Right lobe of liver (tissue), 6 donors: ENCODE measurements at places on chromosomes 4 and X. TPM values are rescaled to one million over a fixed set of nuclear protein-coding genes. Genes with fewer than 3 reads are reported as not detected.

GRCh38 chr4:112633477-112634235, 3.1 kb downstream of the ZGRF1 start:
- DNase-seq = no peak

DNA sequence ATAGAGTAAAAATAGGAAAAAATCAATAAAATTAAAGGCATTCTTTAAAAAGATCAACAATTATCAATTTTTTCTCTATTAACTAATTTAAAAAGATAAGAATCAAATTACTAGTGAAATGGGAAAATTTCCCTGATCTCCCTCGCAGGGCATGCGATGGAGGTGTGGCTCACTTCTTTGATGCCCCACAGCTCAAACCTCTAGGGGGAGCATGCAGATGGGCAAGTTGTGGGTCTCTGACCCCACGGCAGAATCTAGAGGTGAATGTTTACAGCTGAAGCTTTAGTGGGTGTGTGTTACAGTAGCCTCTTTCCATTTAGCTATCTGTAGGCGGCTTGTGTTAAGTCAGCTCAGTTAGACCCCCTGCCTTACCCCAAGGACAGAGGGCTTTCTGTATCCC, 1348.8 kb downstream of the PCDH18 start:
- DNase-seq = no peak

The PABPC4L gene
- total RNA-seq = 0.06 TPM

DNA sequence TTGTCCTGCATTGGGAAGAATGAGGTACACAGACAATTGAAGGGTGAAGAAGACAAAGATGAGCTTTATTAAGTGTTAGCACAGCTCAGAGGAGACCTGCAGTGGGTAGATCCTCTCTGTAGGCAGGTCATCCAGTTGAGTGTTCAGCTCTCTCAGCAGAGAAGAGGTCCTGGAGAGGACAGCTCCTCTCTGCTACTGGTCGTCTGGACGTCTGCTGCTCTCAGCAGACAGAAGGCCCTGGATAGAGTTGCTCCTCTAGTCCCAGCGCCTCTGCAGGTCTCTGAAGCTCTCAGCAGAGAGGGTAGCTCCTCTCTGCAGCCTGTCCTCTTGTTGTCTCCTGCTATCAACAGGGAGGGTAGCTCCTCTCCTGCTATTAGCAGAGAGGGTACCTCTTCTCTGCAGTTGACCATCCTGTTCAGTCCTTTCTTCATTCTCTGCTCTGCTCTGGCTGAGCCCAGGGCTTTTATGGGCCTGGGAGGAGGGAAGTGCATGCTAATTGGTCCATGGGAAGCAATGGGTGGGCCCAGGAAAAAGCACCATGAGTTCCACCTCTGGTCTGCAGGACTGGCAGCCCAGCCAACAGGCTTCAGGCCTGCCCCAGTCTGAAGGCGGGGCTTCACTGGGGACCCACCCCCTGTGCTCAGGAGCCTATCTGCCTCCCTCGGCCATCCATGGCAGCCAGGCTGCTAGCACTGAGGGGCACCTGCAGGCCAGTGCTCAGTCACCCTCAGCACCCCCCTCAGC, 54.1 kb upstream of the IBSP start:
- DNase-seq = no peak

- no peak for DNase-seq
These were observed 177.3 kb upstream of the EMCN start for GRCh38 chr4:100695039-100695654.

The LRRC66 gene
- 0.06 TPM for total RNA-seq

DNA sequence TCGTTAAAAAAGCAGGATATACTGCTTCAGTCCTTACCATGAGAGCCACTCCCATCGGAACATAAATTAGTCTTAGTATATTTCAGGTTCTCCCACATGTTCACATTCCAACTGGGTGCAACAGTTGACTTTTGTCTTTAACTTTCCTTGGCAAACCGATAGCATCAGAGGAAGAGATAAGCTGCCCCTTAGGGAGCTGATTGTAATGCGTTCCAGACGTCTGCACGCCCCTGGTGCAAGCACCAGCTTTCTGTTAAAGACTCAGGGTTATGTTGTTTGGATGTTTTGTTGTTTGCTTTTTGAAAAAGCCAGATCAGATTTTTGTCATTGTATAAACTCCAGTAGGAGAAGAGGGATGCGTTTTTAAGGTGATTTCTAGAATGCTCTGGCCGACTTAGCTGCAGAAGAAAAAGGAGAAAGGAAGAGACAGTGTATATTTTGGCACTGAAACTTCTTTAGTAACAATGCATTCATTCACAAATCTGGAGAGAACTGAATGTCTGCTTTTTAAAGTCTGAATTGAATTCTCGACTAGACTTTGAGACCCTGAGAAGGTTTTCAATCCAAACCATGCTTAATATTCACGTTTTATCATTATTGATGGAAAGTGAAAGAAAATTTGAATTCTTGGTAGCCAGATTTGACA, 160.9 kb downstream of the CBR4 start:
- no peak for DNase-seq

DNA sequence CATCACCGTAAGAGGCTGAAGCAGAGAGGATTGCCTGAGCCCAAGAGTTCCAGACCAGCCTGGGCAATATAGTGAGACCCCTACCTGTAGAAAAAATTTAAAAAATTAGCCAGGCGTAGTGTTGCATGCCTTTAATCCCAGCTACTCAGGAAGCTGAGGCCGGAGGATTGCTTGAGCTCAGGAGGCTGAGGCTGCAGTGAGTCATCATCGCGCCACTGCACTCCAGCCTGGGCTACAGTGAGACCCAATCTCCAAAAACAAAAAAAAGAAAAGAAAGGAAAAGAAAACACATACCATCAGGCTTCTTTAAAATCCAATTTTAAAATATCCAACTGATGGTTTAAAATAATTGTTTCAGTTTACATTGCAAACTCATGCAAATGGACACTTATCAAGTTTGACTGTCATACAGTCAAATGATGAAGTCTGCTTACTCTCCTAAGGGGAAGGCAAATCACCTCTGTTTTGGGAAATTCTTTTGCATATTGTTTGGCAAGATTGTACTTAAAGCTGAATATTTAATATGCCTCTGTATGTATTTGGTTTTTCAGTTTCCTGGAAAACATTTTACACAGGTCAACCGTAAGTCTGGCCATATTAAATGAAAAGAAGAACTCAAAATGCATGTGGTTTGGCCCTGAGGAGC, 23.7 kb upstream of the TENM3 start:
- no peak for DNase-seq

DNA sequence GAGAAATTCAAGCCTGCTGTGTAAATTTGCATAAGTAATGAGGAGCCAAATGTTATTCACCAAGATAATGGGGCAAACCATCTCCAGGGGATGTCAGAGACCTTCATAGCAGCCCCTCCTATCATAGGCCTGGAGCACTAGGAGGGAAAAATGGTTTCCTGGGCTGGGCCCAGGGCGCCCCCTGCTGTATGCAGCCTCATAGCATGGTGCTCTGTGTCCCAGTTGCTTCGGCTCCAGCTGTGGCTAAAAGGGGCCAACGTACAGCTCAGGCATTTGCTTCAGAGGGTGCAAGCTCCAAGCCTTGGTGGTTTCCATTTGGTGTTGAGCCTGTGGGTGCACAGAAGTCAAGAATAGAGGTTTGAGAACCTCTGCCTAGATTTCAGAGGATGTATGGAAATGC, 859.3 kb downstream of the RPA4 start:
- no peak for DNase-seq

DNA sequence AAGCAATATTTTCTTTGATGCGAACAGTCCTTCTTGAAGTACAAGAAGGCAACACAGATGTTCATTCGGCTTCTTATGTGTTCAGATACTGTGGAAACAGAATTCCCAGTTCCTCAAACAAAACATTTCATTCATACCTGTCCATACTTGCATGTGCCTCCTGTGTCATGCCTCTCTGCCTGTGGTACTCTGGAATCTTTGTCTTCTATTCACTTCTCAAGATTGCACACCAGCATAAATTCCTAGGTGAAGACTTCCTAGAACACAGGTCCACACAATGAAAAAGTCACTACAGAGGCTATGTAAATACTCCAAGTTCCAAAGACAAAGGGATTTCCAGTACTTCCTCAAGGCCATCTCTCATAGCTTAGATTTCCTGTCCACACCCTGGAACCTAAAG, 367.2 kb downstream of the AFF2 start:
- no peak for DNase-seq

DNA sequence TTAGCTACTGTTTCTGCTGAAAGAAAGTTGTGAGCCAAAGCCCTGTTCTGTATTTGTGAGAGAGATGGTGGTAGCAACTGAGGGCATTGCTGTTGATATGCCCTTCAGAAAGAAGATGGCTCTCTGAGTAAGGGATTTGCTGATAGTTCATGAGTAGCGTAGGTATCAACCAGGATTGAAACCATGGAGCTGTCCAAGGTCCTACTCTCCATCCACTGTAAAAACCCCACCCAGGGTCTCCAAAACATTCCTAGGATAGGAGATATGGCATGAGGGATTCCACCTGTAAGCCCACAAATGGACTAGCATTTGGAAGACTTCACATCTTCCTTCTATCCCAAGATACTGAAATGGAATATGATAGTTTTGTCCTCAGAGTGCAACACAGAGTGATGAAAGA, 277.1 kb upstream of the PRKX start:
- DNase-seq = no peak

DNA sequence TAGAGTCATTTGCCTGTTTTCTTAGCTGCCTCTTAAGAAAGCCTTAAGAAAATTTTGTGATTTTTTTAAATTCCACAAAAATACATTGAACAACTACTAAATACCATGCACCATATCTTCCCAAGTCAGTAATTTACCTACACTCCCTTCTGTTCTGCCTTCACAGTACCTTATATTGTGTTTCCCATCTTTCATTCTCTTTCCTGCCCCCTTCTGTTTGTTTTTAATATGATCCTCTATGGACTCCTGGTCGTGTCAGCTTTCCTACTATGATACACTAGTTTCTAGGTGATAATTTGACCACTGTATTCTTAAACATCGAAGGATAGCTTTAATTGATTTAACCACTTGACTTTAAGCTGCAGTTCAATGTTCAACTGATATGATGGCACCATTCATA, 297.7 kb upstream of the HAND2 start:
- no peak for DNase-seq

- no peak for DNase-seq
These were observed 20.3 kb upstream of the HMX1 start for GRCh38 chr4:8891646-8892555.

DNA sequence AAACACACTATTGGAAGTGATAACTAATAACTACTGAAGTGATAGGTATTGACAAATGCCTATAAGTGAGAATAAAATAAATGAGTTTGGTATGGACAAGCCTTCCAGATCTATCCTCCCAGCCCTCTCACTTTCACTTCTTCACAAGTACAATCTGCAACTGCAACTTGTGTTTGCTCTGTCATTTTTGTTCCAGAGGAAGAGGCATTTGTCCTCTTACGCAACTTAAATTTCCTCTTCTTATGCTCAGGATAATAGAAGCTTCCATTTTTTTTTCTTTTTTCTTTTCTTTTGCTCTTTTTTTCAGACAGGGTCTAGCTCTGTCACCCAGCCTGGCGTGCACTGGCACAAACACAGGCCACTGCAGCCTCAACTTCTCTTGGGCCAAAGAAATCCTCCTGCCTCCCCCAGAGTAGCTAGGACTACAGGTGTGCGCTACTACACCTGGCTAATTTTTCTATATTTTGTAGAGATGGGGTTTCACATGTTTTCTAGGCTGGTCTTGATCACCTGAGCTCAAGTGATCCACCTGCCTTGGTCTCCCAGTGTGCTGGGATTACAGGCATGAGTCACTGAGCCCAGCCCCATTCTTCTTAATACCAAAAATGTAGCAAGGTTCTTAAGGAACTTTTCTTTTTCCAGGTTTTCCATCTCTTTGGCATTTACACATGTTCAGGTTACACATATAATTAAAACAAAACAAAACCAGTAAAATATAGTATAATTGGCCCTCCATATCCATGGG, 73.1 kb downstream of the PDGFC start:
- no peak for DNase-seq

The GBA3 gene
- 15.4 TPM for total RNA-seq

DNA sequence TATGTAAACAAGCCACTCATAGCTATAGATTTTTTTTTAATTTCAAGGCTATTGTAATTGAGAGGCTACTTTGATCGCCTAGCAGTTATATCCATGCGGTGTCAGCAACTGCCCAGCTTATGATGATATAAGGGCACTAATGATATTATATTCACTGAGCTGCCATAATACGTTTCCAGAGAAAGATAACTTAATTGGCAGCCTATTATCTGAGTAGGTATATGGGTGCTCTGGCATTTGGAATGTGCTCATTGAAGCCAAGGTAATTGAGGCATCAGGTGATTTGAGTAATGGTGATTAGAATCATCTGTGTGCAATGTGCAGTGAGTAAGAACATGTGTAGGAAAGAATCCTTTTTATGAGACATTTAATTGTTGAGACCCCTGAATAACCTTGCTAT, 490.0 kb downstream of the CENPC start:
- no peak for DNase-seq

- DNase-seq = no peak
These were observed 235.3 kb downstream of the GPAT3 start for GRCh38 chr4:83771113-83771705.

DNA sequence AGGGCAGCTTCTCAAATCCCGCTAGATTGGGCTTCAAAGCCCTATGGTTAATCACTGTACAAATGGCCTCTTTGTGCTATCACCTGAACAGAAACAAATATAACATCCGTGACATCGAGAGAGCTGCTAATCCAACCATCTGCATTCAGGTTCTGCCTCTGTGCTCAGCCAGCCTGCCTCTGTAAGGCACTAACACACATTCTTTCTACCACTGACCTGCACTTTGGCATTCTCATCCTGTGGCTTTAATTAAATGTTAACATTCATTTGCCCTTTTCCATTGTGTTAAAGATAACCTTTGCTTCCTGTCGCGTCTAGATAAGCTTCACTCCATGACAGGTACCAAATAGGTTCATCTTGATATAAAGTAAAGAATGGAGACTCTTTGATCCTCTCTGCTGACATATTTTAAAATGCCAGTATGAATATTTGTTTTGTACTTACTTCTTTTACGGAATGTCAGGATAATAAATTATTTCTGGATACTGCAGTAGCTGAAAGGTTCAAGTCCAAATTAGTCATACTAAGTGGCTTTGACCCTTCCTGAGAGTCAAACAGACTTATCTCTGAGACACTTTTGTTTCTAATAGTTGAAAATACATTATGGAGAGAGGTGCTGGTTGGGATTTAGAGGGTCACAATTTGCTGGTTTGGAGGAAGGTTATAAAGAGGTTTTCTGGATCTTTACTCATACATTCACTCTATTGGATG, 505.7 kb downstream of the PACRGL start:
- DNase-seq = no peak

DNA sequence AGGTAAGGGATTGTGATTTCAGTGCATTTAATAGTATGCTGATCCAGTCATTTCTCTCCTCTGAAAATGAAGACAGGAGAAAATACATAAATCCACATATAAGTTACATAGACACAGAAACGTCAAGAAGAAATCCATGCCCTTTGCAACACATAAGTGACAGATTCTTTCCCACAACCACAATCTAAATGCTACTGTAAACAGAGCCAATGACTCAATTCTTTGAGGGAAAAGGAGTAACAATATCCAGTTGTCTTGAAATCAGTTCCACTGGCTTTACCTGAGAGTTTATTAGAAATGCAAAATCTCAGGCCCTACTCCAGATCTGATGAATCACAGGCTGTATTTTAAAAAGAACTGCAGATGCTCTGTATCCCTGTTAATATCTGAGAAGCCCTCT, 66.4 kb downstream of the ARAP2 start:
- DNase-seq = no peak

- DNase-seq = no peak
These were observed 22.4 kb upstream of the HPSE start for GRCh38 chr4:83356899-83357661.

GRCh38 chr4:98969878-98970785, 25.4 kb upstream of the METAP1 start:
- no peak for DNase-seq
